ENCODE measurements at places on chromosomes 13 and 19.

GRCh38 chr19:18807861-18808331 is 16.8 kb upstream of the COMP start:
- no peak for DNase-seq

DNA sequence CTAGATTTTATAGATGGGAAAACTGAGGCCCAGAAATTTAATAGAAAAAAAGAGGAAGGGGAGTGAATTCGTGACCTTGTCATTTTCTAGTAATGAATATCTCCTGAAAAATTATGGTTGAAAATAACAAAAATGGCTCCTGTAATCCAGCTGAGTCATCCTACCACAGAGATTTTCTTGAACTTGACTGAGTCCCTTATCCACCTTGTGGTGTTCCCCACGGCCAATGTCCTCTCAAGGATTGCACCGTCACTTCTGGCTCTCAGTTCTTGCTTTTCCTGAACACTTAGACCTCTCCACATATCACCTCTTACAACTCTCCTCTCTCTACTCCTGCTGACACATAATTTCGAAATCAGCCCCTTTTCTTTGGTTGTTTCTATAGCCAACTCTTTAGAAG is 1.2 kb upstream of the KATNAL1 start:
- no peak for DNase-seq

DNA sequence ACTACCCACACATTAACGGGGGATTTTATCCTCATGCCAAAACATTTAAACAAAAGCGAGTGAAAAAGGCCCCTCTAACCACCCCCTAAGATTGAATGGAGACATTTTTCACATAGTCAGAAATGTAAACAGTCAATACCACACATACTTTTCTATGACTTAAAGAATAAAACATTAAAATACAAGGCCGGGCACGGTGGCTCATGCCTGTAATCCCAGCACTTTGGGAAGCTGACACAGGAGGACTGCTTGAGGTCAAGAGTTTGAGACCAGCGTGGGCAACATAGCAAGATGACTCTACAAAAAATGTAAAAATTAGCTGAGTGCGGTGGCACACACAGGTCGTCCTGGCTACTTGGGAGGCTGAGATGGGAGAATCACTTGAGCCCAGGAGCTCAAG is 47.3 kb downstream of the MPHOSPH8 start:
- no peak for DNase-seq

DNA sequence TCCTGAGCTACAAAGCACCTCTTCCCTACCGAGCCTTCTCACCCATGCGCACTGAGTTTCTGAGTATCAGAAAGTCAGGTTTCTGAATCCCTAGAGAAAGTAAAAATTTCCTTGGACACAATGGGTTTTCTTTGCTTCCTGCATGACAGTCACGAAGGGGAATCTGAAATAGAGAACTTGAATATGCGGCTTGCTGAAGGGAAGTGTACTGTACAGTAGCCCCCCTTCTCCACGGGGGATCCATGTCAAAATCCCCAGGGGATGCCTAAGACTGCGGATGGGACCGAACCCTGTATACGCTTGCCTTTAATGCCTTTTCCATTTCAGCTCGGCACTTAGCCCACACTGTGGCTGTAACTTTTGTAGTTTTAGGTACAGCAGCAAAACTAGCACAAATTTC is 107.9 kb downstream of the GGACT start:
- no peak for DNase-seq

DNA sequence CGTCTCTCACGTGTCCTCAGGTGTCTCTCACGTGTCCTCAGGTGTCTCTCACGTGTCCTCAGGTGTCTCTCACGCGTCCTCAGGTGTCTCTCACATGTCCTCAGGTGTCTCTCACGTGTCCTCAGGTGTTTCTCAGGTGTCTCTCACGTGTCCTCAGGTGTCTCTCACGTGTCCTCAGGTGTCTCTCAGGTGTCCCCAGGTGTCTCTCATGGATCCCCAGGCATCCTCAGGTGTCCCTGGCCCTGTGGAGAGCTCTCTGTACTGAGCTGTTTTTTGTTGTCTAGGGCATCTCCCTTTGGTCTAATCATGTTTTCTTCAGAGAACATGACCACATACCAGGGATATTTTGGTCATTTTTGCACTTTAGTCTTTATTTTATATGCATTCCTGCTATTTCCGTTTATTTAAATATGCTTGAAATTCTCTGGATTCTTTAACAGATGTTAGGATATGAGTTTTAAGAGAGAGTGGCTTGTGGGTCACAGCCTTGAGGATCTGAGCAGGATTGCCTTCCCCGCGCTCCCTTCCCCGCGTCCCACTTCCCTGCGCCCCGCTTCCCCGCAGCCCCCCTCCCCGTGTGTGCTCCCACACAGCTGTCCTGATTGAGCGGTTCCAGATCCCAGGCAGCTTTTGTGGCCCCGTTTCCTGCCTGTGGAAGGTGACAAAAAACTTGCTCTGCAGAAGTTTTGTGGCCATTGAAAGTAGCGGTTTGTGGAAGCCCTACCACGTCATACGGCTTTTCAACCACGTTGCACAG is 31.9 kb downstream of the ATP4B start:
- DNase-seq: no peak

GRCh38 chr13:42574435-42575311 is 721 bp downstream of the TNFSF11 start:
- peak; percentile 28 for DNase-seq

DNA sequence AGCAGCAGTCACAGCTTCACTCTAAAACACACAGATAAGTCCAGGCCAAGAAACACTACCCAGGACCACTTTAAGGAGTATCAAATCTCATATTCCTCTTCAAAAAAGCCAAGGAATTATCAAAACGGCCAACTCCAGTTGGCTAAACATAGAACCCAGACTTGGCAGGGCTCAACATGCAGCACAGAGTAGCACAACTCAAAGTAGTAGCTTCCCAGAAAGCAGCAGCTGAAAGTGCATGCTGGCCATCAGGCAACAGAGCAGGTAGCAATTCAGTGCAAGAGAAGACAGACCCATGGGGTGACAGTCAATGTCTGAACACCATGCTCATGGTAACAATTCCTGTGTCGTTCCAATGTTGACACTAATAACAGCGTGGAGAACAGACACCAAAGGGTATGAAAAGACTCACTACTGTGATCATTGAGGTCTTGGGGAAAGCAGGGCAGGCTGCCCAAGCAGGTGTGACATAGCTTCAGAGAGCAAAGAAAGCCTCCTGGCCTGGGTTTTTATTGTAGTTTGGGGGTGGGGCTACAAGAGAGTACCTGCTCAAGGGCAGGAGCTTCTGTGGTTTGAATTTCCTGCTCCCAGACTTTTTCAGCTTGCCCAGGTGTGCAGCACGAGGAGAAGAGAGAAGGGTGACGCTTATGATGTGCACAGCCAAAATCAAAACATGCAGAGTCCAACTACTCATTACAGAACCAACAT is 6.2 kb downstream of the ZNF709 start:
- no peak for DNase-seq

DNA sequence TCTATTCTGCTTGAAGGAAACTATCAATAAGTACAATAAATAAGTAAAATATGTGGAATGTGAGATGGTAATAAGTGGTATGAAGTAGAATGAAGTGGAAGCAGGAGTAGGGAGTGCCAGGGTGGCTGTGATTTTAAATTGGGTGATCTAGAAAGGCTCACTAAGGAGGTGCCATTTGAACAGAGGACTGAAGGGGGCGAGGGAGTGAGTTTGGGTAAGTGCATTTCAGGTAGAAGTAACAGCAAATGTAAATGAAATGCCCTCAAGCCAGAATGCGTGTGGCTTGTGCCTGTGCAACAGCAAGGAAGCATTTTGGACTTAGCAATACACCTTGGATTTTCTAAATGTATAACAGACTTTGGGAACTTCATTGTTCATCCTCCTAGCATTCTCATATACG is 77.1 kb downstream of the CCNA1 start:
- DNase-seq: no peak

DNA sequence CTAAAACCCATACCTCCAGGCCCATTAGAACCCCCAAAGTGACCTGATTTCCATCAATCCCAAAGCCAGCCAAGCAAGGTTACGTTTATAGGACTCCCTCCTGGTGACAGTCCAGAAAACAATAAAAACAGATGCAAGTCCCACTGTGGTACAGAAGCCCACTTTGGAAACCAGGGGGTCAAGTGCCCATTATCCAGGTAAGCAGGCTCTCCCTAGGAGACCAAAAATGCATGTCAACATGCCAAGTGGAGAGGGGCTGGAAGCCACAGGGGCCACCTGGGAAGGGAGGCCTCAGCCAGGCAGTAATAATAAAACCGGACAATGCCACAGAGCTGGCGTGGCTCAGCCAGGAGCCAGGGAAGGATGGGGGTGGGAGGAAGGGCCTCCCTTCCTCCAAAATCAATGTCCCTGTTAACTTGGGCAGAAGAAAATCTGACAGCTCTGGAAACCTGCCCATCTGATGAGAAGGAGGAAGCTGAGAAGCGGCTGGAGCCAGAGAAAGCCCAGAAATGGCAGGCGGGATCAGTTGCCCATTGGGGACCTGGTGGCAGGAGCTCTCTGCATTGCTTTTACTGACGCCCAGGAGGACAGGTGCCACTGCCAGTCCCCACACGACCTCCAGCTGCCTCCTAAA is 160.4 kb downstream of the ZIC5 start:
- DNase-seq: no peak

- DNase-seq: peak; percentile 59
Measured at GRCh38 chr19:48963371-48964204, 1.5 kb upstream of the FTL start.

- DNase-seq: peak; percentile 10
Measured at GRCh38 chr13:51729866-51730553, 74.0 kb downstream of the DHRS12 start.

GRCh38 chr19:3409346-3410064 is 43.1 kb downstream of the NFIC start:
- no peak for DNase-seq

Data from stimulated activated CD8-positive, alpha-beta memory T cell treated with anti-CD3 and anti-CD28 coated beads, Interleukin-7, amount 100 ng/mL, for 24 hours (primary cell).